ENCODE measurements at places on chromosomes 1 and 21. TPM values are rescaled to one million over a fixed set of nuclear protein-coding genes. Genes with fewer than 3 reads are reported as not detected.

The SPRR1B gene
- not detected for total RNA-seq

GRCh38 chr21:21436012-21436534 is 437.9 kb downstream of the NCAM2 start:
- DNase-seq = no peak

DNA sequence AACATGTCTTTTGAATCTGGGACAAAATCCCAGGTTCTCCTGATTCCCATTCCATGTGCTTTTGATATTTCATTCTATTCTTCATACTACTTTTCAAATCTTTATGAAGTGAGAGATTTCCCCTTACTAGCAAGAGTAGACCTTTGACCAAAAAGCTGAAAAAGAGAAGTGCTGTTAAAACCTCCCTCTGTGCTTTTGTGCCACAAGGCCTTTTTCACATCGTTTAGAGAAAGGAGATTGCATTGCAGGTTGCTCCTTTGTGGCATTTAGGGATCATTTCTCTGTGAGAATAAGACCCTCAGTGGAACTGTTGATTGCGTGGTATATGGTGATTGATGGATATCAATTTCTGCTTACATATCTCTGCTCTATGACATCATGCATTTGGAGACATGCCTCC is 148.8 kb downstream of the TGFB2 start:
- DNase-seq = no peak

DNA sequence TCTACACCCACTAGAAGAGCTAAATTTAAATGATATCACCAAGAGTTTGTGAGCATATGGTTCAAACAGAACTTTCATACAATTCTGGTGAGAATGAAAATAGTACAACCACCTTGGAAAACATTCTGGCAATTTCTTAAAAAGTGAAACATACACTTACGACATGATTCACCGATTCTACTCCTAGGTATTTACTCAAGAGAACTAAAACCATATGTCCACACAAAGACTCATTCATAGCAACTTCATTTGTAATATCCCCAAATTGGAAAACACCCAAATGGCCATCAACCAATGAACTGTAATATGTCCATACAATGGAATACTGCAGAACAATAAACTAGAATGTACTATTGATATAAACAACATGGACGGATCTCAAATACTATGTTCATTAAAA is 51.2 kb upstream of the ADAM30 start:
- DNase-seq = no peak

- no peak for DNase-seq
Observed at GRCh38 chr1:56525489-56526041, 53.8 kb downstream of the PLPP3 start.

- DNase-seq = no peak
Observed at GRCh38 chr1:209601809-209602657, 18.5 kb downstream of the CAMK1G start.

DNA sequence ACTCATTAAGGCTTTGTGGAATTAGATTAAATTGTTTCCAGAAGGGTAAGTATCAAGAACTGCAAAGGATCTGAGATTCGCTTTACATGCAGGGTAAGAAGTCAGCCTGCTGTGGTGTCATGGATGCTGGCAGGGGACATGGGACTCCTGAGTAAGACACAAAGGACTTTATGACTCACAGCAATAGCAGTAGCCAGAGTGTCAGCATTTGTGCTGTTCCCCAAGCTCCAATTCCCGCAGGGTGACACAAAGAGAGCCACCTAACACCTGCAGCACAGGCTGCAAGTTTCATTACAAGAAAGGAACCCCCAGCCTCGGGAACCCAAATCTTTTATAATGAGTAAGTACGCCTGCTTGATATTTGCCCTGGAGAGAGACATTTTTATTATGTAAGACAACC is 298.1 kb upstream of the POU3F1 start:
- DNase-seq = no peak

The TSSK3 gene
- total RNA-seq = 0.65 TPM

DNA sequence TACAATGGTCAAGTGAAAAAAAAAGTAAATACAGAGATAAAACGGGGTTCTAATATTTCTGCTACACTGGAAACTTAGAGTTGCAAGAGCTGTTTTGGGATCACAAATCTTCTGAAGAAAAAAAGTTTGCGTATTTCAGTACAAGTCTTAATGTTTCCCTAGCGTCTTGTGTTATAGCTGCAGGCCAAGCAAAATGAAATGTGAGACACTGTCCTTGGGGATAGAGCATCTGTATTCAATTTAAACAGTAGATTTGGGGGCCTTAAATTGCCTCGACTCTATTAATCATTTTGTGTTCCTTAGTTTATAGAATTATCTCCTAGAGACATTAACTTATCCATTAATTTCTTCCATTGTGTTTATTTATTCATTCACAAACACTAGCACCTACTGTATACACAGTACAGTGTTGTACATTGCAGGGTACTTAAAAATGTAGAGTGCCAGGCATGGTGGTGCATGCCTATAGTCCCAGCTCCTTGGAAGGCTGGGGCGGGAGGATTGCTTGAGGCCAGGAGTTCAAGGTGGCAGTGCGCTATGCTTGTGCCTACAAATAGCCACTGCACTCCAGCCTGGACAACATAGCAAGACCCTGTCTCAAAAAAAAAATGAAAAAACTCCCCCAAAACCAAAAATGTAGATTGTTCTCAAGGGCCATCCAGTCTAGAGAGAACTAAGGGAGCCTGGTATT is 7.9 kb downstream of the DISC1 start:
- DNase-seq = no peak

DNA sequence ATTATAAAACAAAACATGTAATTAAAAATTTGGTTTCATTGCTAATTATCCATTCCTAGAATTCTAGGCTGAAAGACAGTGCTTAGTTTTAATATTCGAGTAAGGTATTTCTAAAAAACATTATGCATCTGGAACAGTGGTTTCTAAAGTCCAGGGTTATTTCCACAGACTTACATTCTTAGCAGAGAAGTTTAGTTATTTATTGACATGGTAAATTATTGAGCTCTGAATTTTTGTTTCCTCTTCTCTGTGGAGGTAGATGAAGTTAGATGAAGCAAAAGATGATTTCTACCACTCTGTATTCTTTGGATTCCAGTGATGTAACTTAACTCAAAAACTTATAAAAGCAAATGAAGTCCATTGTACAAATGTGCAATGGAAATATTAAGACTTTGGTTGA is 709.4 kb downstream of the MRPL39 start:
- DNase-seq = no peak

DNA sequence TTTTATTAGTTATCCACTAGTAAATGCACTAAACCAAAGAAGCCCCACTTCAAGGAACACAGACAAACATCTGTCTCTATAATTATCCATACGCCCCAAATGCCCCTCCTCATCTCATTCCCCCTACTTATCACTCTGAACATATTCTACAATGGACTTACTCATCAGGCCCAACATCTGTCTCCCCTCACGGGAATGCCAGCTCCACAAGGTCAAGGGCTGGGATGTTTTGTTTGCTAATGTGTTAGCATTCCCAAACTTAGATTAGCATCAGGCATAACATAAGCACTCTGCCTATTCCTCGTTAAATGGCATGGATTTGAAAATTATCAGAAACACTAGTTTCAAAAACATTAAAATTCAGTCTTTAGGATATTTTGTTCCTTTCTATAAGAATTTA is 279.5 kb downstream of the DSCAM start:
- no peak for DNase-seq

- DNase-seq = no peak
Observed at GRCh38 chr1:115975569-115976061, 698 bp upstream of the SLC22A15 start.

DNA sequence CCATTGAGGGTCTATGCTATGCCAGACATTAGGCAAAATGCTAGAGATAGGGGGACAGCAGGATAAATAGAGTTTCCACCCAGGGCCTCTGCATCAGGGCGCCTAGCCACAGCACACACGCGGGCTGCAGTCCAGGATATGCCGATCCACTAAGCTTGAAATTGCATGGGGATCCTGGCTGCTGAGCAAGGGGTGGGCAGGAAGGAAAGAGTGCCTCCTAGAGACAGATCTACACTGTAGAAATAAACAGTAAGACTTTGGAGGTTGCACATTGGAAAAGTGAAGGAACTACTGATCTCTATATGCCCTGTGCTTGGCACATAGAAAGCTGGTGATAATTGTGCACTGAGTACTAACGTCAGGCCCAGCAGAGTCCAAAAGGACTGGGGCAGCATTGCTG is 411.1 kb downstream of the PRDM2 start:
- no peak for DNase-seq

DNA sequence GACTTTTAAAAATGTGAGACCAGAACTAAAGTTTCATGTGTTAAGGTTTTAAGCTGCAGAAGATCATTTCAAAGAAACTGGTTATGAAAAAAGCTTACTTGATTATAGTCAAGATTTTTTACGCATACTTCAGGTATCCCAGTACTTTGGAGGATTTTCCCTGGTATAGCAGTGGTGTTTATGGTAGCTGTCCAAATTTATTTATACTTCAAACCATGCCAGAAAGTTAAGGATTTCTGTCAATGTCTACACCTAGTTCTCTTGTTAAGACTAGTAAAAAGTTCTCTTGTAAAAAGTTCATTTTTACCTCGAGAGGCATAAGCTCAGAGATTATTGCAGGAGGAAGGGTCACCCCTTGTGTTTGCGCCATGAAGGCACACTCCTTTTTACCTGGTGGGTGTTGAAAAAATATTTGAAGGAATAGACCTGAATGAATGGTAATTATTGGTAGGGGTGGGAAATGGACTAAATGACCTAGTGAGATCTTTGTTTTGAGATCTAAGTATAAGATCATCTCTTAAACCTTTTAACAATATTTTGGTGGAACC is 2.8 kb downstream of the DYRK1A start:
- DNase-seq = no peak

DNA sequence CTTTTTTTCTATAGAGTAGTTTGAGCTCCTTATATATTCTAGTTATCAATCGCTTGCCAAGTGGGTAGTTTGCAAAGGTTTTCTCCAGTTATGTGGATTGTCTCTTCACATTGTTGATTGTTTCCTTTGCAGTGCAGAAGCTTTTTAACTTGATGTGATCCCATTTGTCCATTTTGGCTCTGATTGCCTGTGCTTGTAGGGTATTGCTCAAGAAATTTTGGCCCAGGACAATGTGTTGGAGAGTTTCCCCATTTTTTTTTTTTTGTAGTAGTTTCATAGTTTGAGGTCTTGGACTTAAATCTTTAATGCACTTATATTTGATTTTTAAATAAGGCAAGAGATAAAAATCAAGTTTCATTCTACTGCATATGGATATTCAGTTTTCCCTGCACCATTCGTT is 774.8 kb upstream of the ADAMTS5 start:
- DNase-seq = no peak

The LYPD8 gene
- total RNA-seq = not detected

- no peak for DNase-seq
Observed at GRCh38 chr1:97942161-97943123, 21.6 kb upstream of the DPYD start.

DNA sequence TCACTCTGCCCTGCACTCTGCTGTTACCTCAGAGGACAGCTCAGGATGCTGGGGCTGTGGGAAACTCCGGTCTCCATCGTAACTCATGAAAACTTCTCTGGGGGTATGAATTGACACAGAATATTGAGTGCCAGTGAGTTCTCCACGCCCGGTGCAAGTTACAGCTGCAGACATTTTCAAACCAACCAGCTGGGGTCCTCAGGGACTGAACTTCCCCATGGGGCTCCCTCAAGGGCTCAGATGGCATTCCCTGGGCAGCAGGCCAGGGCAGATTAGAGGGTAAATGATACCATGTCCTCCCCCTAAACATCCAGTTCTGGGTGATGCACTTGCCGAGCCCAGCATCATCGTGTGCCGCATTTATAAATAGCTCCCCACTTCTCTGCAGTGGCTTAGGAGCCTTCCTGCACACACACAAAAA is 27.8 kb upstream of the CCSAP start:
- no peak for DNase-seq

DNA sequence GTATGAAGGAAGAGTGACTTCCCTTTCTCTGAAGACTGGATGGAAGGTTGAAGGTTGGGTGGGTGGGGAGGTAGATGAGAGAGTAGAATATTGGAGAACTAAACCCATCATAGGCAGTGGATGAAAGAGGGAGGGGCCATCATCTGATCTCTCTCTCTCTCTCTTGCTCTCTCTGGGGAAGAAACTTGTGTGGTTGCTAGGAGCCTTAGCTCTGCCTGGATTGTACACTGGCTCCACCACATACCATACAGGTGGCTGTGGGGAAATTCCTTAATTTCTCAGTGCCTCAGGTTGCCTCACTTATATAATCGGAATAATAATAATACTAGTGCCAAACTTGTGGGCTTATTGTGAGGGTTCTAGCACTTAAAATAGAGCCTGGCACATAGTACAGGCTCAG is 9.5 kb downstream of the XCL1 start:
- no peak for DNase-seq

DNA sequence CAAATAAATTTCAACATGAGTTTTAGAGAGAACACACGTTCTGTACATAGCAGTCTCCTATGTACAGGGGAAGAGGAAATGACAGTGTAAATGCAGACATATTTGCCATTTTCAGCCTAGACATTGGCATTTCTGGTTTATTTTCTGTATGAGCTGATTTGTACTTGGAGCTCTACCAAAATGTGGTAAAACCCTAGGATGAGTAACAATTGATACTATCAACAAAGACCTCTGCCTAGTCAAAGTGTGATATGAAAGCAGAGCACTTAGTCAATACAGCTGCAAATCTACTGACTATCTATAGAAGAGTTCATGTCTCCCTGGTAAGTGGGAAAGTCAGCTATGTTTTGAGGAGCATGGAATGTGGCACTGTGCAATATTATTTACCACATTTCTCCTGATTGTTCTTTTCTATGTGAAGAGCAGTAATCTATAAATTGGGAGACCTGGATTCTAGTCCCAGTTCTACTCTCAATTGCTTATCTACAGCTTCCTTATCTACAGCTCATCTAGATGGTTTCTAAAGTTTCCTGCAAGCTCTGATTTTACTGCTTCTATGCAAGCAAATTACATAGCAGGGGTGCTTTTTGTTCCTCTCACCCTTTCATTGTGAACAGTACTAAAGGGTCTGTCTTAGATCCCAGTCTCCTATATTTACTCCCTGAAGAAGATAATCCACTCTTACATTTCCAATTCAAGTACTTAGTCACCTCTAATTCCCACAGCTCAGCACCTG is 334.2 kb downstream of the NTNG1 start:
- DNase-seq = no peak

- no peak for DNase-seq
Observed at GRCh38 chr1:98749152-98749756, 87.7 kb downstream of the SNX7 start.

The LEFTY1 gene
- 0.33 TPM for total RNA-seq

GRCh38 chr1:65230731-65231481 is 78.4 kb upstream of the DNAJC6 start:
- DNase-seq = no peak

- no peak for DNase-seq
Observed at GRCh38 chr1:35029761-35030160, 2.0 kb downstream of the ZMYM6 start.

The AZIN2 gene
- total RNA-seq = 10.4 TPM

DNA sequence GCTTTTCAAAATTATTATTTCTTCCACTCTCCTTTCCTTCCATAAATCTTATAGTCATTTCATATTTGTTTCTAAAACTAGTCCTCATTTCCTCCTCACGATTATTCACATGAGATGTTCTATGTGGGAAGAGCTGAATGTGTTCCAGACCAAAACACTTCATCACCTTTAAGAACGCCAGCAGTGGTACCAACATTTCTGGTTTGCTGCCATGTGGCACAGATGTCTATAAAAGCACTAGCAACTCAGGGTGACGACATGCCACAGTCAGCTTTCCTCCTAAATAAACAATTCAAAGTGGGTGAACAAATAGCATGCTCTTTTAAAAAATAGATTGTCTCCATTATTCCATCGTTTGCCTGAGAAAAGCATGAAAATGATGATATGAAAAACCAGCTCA is 1217.8 kb upstream of the ADGRL2 start:
- no peak for DNase-seq
